ENCODE measurements at places on chromosomes 4 and X.

- no peak for DNase-seq
These were observed 8.5 kb downstream of the EVC start for GRCh38 chr4:5719350-5720055.

DNA sequence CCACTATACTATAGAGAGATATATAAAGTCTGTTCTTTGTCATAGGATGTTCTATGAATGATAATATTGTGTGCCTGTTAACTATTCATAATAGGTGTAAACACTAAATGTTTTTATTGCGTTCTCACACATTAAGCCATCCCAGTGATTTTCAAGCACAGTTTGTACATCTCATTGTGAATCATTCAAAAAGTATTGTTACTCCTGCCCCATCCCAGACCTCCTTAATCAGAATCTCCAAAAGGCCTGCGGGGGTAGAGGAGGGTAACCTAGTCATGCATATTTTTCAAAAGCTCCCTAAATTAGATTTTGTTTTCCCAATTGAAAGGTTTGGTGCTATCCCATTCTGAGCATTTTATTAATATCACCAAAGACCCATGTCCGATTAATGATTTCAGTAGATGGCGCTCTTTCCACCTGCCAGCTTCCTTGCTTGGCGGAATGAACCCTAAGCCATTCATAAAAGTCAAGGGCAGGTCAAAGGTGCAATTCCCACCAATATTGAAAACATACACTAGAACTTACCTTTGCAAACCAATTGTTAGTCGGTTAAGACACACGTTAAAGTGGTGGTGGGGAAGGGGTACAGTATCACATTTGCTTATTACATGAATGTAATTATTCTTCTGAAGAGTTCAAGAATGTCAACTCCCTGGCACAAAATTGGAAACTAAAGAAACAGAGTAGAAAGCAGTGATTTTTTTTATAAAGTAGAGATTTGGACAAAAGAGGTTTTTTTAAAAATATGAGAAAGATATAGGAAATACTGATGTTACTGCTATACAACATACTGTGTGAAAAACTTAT lies 5.8 kb upstream of the TET2 start:
- no peak for DNase-seq

GRCh38 chrX:87392369-87392768 lies 125.2 kb upstream of the KLHL4 start:
- no peak for DNase-seq

DNA sequence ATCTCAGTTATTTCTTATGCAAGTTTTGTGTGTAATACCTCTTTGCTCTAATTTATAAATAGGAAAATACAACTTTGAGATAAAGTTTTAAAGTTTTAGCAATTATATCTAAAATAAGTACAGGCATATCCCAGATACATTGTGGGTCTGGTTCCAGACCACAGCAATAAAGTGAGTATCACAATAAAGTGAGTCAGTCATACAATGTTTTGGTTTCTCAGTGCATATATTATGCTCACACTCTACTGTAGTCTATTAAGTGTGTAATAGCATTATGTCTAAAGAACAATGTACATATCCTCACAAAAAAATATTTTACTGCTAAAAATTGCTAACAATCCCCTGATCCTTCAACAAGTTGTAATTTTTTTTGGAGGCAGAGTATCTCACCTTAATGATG lies 49.2 kb downstream of the ANAPC10 start:
- no peak for DNase-seq

- DNase-seq: no peak
These were observed 908.1 kb downstream of the CCSER1 start for GRCh38 chr4:91035276-91035675.

GRCh38 chr4:124526769-124527168 lies 185.8 kb downstream of the ANKRD50 start:
- DNase-seq: no peak

DNA sequence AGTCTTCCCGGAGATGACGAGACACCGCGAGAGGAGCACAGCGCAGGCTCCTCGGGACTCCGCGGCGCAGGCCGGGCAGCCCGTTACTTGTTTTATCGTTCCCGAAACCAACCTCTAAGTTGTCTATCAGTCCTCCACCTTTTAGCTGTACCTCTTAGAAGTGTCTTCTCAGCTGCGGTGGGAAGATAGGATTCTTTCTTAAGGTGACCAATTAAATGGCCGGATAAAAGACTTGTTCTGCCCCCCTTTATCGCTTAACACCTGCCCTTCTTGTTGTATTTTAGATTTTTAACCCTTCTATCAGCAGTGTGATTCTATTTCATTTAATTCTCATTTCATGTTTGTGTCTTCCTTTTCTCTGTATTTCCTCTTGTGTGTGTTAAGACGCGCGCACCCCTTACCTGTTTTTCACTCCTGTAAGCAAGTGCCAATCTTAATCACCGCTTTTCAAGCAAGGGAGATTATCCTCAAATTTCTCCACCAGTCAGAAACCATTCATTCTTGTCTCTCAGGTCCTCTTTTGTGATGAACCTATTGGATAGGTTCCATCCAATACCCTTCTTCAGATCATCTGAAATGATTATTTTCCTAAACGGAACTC lies at the start of gene SLC9B2:
Gene SLC9B2 (minus strand): TSS at position 15 of the 601 bp plus-strand sequence. CDS start 9,211 bp downstream, outside the sequence.
- DNase-seq: no peak

GRCh38 chrX:111498538-111499103 lies 12.8 kb upstream of the SERTM2 start:
- no peak for DNase-seq

DNA sequence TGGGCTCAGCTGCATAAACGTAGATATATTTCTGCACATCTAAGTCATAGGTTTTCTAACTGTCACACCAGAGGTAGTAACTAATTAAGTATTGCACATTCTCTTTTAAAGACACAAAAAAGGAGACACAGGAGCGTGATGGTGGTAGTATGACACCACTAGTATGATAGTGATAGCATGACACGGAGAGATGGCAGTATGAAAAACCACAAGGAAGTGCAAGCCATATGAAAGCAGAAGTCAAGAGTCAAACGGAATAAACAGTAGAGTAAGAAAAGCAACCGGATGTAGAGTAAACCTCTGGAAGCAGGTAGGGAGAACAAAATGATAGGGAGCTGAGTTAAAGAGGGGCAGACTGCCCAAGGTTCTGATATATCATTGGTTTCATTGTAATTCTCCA lies 382.2 kb upstream of the INTU start:
- DNase-seq: no peak

DNA sequence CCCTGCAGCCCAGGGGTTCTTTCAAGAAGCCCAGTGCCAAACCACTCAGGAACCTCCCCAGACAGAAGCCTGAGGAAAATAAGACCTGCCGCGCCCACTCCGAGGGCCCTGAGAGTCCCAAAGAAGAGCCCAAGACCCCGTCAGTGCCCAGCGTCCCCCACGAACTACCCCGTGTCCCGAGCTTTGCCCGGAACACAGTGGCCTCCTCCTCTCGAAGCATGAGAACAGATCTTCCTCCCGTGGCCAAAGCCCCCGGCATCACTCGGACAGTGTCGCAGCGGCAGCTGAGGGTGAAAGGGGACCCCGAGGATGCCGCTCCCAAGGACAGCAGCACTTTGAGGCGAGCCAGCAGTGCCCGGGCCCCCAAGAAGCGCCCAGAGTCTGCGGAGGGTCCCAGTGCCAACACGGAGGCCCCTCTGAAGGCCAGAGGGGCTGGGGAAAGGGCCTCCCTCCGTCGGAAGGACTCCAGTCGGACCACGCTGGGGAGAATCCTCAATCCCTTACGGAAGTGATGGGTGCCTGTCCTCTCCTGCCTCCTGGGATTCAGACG lies 40.2 kb downstream of the FHDC1 start:
- DNase-seq: no peak

GRCh38 chr4:40489961-40490360 lies 139.7 kb downstream of the RBM47 start:
- DNase-seq: no peak

DNA sequence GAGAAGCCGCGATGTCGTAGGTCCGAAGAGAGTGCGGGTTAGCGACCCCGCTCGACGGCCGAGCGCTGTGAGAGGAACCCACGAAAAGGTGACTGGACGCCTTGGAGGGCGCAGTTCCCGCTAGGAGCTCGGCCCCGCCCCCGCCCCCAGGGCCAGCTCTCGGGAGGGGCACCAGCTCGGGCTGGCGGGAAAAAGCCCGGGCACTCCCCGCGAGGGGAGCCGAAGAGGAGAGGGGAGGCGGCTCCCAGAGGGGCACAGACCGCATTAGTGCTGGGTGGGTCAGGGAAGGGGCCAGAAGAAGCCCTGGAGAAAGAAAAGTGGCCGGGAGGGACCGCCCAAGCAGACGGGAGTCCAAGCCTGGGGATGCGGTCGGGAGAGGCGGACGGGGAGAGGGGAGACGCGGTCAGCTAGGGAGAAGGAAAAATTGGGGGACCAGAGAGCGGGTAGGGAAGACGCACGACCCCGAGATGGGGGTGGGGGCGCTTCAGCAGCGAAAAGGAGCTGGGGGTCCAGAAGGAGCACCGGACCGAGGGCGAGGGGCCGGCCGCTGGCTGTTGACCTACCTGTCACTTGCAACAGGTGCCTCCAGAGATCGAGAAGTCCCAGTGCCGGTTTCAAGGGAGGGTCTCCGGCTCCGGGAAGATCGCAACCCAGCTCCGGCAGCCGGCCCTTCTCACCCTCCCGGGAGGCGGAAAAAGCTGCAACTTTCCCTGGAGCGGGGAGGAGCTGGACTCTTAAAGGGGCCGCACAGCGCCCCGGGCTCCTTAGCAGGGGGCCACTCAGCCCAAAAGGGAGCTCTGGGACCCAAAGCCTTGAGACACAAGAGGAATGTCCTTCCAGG lies at the start of gene SYTL4:
Gene SYTL4 (minus strand): TSS at position 681 of the 841 bp plus-strand sequence. CDS start 30,084 bp downstream, outside the sequence.
- no peak for DNase-seq

- DNase-seq: no peak
These were observed 62.1 kb downstream of the GALNTL6 start for GRCh38 chr4:171875291-171875690.

- no peak for DNase-seq
These were observed 128.0 kb downstream of the TMA16 start for GRCh38 chr4:163622379-163623035.

DNA sequence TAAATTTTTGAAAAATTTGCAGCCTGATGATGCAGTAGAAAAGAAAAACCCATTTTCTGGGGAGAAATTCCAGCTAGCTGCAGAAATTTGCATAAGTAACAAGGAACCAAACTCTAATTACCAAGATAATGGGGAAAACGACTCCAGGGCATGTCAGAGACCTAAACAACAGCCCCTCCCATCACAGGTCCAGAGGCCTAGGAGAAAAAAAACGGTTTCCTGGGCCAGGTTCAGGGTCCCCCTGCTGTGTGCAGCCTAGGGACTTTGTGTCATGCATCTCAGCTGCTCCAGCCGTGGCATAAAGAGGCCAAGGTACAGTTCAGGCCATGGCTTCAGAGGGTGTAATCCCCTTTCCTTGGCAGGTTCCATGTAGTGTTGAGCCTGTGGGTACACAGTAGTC lies 733.7 kb upstream of the CT83 start:
- no peak for DNase-seq

DNA sequence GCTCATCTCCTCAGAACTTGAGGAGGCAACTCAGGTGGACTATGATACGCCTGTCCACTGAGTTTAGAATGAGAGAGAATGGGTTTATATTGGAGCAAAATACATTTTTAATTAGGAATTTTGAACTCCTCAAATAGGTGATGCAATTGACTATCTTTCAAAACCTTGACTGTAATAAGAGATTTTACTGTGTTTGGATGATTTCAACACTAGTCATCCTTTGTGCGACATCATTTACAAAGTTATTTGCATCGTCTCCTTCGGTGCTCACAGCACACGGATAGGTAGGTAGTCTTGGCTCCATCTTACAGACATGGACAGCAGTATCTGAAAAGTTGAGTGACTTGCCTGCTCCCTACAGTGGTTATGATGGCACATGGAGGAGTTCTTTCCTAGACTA lies 67.0 kb downstream of the AASDH start:
- no peak for DNase-seq

DNA sequence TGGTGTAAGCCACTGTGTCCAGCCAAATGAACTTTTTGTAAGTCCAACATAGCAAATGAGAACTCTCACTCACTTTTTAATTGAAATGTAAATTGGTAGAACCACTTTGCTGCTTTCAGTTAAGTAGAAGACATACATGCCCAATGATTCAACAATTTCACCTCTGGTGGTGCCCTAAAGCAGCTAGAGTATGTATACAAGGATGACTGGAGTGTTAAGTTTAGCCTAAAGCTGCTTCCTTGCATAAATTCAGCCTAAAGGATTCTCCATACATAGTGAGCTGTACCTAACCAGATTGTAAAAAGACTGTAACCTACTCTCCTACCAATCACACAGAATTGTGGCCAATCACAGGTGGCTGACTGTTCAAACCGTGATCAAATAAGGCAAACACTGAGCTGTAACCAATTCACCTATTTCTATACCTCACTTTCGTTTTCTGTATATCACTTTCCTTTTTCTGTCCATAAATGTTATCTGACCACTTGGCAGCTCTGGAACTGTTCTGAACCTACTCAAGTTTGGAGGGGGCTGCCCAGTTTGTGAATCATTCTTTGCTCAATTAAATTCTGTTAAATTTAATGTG lies 39.9 kb downstream of the PDS5A start:
- no peak for DNase-seq

- DNase-seq: no peak
These were observed 26.9 kb upstream of the HPSE start for GRCh38 chr4:83361416-83362103.

- DNase-seq: no peak
These were observed 98.9 kb upstream of the BLTP1 start for GRCh38 chr4:122053186-122053585.

DNA sequence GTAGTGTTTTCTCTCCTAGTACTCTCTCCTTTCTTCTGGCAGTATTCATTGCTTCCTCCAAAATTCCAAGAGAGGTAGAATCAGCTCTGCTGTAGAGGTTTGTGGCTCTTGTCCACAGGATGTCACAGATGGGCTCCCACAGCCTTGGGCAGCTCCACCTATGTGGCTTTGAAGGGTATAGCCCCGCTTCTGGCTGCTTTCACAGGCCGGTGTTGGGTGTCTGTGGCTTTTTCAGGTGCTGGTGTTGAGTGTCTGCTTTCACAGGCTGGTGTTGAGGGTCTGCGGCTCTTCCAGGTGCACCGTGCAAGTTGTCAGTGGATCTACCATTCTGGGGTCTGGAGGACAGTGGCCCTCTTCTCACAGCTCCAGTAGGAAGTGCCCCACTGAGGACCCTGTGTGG lies 7.9 kb upstream of the AADAT start:
- DNase-seq: no peak

DNA sequence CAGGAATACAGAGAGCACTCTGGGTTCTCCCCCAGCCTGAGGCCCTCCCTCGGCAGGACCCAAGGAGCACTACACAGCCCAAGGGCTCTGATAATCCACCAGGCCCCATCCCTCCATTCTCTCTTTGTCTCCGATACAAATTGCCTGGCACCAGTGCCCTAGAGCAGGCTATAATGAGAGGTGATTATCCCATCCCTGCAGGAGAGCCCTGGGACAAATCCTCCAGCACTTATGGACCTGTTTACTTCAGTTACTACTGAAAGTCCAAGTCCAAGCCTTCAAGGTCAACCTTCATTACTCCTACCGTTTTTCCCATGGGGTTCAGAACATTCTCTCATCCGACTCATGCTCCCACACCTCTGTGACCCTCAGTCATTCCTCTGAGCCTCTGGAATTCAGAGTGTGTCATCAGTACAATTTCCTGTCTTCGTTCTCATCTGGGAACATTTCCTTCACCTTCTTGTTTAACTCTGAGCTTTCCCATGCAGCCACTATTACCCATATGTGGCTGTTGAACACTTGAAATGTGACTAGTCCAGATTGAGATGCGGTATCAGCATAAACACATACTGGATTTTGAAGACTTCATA lies 299.0 kb downstream of the RAPGEF2 start:
- no peak for DNase-seq

- no peak for DNase-seq
These were observed 35.6 kb downstream of the DAPP1 start for GRCh38 chr4:99852199-99852749.

GRCh38 chr4:99863804-99864203 lies 30.4 kb downstream of the LAMTOR3 start:
- DNase-seq: no peak
